ENCODE measurements at places on chromosomes 12 and 14.

DNA sequence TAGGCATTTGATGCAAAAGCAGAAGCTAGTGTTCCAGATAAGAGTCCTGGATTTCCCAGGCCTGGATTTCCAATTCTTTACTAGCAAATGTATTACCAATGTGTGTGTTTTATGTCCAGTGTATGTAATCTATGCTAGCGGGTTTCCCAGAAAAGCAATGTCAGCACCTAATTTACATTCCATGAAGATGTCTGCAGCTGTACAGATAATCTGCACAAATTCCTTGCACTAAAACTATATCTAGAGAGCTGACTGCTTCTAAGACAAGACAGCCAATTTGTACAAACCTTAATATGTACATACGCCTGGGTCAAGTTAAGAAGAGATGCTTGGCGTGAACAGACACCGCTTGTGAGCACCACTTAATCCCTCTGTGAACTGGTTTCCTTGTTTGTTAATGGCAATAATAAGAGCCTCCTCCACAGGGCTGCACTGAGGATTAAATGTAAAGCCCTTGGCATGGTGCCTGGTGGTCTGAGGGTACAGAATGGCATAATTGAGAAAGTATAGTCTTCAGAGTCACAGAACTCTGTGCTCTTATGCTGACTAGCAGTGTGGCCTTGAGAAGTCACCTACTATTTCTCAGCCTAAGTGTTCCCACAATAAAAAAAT, 185.6 kb downstream of the EPS8 start:
- no peak for DNase-seq

DNA sequence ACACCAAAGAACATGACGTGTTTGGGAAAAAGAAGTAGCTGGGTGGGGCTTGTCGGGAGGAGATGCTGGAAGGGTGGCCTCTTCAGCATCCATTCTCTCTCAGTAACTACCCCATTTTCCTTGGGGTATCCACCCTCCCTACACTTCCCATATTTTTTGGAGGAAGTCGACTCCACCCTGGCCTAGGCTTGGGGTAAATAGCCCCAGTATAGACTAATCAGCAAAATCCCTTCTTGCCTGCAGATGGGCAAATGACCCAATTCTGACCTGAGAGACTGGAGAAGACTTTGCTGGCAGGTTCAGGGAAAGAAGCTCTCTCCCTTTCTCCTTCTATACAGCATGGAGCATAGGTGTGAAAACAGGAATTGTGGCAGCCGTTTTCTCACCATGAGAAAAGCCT, 28.5 kb upstream of the JDP2 start:
- DNase-seq = no peak

- no peak for DNase-seq
Measured at GRCh38 chr12:62319058-62319457, 58.9 kb downstream of the USP15 start.

DNA sequence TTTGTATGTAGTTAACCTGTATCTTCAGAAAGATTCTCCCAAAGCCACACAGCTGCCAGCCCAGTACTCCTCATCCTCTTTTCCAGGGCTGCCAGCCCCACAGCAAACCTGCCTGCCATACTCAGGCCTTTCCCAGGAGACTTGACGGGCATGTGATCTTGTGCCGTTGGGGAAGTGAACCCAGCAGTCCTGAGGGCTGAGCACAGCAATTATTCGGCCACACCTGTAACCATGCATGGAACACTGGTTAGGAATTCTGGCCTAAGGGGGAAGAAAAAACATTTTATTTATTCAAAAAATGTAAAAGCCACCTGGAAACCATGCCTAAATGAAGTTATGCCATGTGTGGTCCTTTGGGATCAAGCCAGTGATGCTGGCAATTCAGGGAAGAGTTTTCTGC, 145.3 kb downstream of the GRIN2B start:
- DNase-seq = no peak

DNA sequence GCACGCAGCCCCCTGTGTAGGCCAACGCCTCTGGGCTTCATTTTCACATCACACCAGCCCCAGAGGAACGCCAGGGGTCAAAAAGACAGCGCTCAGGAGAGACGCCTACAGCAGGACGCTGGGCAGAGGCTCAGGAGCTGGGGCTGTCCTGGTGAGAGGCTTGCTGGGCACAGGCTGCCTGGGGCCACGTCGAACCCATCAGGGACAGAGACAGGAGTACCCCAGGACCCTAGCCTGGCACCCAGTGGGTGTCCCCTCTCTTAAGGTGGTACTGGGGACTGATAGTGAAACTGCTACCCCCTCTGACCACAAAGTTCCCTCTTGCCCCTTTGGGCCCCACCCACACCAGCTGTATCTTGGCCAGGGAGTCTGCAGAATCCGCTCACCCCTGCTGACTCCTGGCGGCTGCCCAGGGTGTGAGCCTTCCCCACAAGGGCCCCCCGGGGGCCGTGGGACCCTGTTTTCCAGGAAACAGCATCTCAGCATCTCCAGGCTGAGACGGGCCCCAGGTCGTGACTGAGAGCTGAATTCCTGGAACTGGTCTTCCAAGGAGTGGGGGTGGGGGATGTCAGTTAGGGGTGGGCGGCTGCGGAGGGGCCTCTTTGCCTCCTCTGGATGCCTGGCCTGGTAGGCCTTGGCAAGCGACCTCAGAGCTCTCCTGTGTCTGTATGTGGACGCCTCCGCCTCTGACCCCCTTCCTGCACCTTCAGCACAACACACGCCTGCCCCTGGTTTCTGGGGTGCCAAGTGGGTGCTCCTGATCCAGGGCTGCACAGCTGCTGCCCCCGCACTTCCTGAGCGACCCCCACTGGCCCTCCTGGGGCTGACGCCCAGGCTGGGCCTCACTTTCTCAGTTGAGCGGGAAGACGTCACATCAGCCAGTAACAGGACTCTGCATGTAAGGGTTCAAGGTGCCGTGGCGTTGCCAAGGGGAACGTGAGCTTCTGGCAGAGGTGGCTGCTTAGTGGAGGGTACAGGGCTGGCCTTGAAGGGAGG, 321.9 kb upstream of the RTL1 start:
- no peak for DNase-seq

GRCh38 chr14:96251656-96252155, 4.3 kb upstream of the BDKRB1 start:
- no peak for DNase-seq

DNA sequence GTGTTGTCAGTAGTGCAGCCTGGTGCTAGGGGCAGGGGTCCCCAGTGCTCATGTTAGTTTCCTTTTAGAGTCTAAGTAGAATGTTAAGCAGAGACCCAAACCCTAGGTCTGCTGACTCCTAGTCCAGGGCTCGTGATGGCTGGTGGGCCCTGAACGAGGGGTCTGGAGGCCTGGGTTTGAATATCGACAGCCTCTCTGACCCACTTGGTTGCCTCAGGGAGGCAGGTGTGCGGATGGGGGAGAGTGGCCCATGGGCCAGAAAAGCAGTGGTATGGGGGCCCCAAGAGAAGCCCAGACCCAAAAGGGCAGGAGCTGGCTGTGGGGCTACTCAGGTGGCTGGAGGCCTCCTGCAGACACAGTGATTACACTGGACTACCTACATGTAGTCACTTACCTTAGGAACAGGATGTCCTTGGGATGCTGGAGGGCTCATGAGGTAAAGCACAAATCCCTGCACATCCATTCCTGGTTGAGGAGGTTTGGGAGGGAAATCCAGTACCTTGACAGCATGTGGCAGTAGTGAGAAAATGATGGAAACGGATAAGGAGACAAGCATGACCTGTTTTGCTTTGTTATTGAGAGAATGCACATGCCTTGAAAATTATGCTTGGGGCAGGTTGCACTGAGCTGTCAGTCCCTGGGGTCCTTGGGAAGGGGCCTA, 1.7 kb upstream of the SLC25A29 start:
- no peak for DNase-seq

GRCh38 chr12:89552376-89552775, 26.5 kb upstream of the POC1B start:
- no peak for DNase-seq

- DNase-seq = no peak
Measured at GRCh38 chr14:102288139-102288538, 16.8 kb downstream of the MOK start.

DNA sequence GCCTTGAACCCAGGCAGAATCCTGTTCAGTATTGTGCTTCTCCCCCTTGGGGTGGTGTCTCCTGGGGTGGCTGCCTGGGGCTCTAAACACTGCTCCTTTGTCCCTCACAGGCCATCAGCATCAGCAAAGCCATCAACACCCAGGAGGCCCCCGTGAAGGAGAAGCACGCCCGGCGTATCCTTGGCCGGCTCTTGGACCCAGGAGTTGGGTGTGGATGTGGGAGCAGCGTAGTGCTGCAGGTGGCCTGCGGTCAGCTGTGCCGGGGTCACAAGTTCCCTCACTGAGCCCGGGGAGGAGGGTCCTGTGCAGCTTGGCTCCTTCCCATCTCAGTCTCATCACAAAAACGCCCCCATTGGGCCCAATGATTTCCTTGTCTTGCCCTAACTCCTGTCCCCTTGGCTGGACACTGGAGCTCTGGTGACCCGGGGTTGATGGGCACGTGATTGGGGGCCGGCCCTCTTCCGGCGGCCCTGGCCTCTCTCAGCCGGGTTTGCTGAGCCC, 12.7 kb downstream of the HIP1R start:
- DNase-seq = no peak

- peak; percentile 64 for DNase-seq
Measured at GRCh38 chr12:10701131-10701681, 21.9 kb downstream of the YBX3 start.

DNA sequence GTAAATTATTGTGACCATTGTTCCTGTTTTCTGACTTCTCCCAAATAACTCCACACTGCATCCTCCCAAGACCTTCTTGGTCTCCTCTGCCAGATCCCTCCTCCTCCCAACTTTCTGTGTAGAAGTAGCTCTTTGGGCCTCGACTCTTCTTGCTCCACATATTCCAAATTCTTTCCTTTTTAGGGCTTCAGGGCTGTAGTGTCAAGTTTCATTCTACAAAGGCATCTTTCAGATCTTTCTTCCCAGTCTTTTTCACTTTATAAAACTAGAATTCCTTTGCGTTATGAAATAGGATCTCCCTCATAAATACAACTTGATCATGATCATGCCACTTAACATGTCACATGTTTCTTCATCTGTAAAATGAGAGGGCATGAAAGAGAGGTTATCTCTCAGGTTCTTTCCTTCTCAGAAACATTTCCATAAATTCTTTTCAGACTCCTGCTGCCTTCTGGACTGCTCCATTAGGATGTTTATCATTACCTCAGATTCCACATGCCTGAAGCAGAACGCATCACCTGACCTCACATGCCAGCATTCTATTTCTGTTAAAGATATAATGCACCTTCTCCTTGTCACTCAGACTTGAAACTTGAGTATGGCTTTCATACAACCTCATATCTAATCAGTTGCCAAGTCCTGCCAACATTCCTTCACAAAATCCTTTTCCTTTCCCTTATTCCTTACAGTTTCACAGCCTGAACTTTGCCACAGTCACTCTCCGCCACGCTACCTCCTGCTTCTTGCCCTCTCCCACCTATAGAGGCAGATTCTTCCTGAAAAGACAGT, 8.5 kb downstream of the SLC38A1 start:
- DNase-seq = no peak

- no peak for DNase-seq
Measured at GRCh38 chr14:105487986-105488777, 1.5 kb downstream of the CRIP1 start.

GRCh38 chr14:105939810-105940508, 413.6 kb downstream of the TMEM121 start:
- DNase-seq = no peak

DNA sequence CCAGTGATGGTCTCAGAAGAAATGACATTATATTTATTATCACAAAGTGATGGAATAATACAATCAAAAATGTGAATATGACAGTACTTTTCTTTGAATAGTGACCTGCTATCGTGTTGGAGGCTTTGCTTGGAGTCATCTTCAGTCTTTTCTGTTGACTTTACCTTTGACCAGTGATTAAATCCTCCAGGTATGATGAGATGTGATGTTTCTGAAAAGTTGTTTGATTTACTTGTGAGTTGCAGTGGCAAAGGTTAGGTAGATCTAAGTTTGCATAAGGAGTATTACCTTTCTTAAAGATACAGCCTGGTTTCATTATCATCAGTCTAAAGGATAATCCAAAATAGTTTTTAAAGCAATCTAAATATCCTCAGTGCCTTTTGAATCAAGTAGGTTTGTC, 4.6 kb downstream of the TCP11L2 start:
- DNase-seq = no peak

- no peak for DNase-seq
Measured at GRCh38 chr12:132543298-132544079, 53.5 kb downstream of the FBRSL1 start.

- no peak for DNase-seq
Measured at GRCh38 chr12:76186131-76186906, 101.8 kb upstream of the NAP1L1 start.

DNA sequence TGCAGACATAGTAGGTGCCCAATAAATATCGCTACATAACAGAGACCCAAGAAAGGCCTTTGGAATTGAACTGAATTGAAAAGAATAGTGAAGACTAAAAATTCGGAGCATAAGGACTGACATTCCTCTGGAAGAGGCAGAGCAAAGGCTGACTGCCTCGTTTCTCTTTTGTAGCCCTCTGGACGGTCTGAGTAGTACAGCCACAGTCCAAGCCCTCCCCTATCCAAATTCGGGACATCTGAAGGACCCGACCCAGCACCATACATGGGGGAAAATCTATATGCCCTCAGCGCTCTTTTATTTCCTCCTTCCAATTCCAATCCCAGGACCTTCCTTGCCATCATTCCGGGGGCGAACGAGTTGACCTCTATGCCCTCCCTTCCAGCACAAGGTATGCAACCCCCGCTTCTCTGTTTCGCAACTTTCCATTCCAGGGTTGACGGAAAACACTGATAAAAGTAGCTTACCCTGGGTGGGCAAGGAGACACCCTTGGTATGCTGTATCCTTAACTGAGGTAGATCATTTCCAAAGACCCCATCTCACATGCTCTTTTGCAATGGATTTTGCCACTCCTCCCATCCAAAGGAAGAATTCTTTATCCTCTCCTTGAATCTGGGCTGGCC, 127.4 kb upstream of the MAP1LC3B2 start:
- no peak for DNase-seq

DNA sequence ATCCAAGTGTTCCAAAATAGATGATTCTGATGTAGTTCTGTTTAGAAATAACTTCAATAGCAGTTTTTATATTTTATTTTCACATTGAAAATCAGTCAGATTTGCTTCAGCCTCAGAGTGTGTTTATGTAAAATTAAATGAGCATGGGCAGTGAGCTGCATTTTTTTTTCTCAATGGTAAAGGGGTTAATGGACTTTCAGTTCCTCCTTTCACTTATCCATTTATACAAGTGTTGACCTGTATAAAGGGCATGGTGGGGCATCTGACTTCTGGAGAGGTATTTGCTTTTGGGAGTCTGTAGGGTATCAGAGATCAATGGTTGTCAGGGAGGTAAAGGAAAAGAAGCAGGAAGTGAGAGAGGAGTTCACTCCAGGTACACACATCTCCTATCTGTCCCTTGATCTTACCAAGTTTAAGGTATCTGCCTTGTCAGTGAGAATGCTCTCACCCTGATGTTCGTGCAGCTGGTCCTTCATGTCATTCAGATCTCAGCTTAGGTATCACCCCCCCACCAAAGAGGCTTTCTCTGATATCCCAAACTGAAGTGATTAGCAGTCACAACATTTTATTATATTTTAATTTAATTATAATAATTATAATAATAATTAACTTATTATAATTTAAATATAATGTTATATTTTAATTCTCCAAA, 181.6 kb upstream of the LMNTD1 start:
- DNase-seq = no peak

Measured in activated naive CD4-positive, alpha-beta T cell treated with anti-CD3 and anti-CD28 coated beads, Interleukin-2, amount 50 U/mL, for 16 hours (primary cell).